Esophagus squamous epithelium (tissue), 5 donors: ENCODE measurements at places on chromosomes 2 and 18. TPM values are rescaled to one million over a fixed set of nuclear protein-coding genes. Genes with fewer than 3 reads are reported as not detected.

- H3K4me3 ChIP-seq, result no peak overlapping the region
- H3K27me3 ChIP-seq, result peaks cover 38% of the 10 kb centered on the region
- H3K36me3 ChIP-seq, result no peaks in the 10 kb centered on the region
- no peak overlapping the region for H3K27ac ChIP-seq
- no peak for DNase-seq
These were observed 514 bp downstream of the PAX8 start for GRCh38 chr2:113278073-113278741.

- no peak overlapping the region for H3K27ac ChIP-seq
- no peak for DNase-seq
- no peak overlapping the region for H3K4me3 ChIP-seq
- peaks cover 29% of the 10 kb centered on the region for H3K4me1 ChIP-seq
- H3K27me3 ChIP-seq, result no peaks in the 10 kb centered on the region
These were observed 17.0 kb upstream of the CHRNA1 start for GRCh38 chr2:174781298-174781697.

DNA sequence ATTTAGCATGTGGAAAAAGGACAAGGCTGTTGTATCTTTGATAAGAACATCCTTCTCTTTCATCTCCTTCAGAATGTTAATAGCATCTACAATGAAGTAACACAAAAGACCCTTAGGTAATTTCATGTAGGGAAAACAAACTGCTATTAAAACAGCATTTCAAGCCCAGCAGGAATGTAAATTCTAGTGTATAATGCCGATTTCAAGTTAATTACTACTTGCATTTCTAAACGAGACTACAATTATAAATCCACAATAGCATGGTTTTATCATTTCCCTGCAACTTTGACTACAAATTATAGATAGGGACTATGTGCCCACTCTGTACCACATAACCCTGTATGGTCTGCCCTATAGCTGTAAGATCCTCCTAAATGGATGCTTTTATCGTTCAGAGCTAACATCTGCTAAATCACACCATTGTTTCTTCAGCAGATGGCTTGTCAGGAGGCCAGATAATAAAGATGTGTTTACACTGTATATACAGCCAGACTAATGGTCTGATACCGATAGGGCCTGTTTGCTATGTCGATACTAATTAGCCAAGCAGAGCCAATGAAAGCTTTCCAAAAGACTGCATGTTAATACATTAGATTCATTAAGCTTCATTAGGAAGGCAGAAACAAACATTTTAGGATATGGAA, 51.9 kb downstream of the LRPPRC start:
- H3K27ac ChIP-seq, result no peak overlapping the region

Gene PLB1
- 2.6 TPM for total RNA-seq

DNA sequence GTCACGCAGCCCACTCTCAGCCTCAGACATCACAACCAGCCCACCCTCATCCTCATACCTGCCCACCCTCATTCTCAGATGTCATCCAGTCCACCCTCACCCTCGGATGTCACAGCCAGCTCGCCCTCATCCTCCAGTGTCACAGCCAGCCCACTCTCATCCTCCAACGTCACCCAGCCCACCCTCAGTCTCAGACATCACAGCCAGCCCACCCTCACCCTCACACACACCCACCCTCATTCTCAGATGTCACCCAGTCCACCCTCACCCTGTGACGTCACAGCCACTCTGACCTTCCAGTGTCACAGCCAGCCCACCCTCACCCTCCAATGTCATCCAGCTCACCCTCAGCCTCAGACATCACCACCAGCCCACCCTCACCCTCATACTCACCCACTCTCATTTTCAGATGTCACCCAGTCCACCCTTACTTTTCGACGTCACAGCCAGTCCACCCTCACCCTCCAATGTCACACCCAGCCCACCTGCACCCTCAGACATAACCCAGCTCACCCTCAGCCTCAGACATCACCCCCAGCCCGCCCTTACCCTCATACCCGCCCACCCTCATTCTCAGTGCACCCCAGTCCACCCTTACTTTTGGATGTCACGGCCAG, 100.3 kb downstream of the LOXHD1 start:
- H3K27ac ChIP-seq, result no peak overlapping the region
- no peaks in the 10 kb centered on the region for H3K36me3 ChIP-seq
- no peaks in the 10 kb centered on the region for H3K4me1 ChIP-seq
- no peak for DNase-seq
- no peak overlapping the region for H3K4me3 ChIP-seq
- H3K27me3 ChIP-seq, result no peaks in the 10 kb centered on the region

Gene XDH
- total RNA-seq, result 44.0 TPM

DNA sequence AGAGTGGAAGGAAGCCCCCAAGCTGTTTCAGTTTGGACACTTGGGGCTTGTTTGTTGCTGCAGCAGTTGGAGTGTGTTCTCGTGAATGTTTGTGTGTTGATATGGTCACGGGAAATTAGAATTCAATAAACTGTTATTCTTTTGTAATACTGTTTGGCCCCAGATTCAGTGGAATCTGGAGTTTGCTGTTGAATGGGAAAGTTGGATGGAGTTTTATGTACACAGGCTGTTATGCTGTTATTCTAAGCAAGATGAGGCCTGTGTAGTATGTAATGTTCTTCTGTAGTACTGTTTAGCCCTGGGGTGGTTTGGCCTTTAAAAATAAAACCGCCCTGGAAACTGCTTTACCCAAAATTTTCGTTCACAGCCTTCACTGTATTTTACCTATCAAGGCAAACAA, 810.4 kb upstream of the HS6ST1 start:
- no peak overlapping the region for H3K4me3 ChIP-seq
- H3K36me3 ChIP-seq, result no peaks in the 10 kb centered on the region
- no peaks in the 10 kb centered on the region for H3K27me3 ChIP-seq
- no peak for DNase-seq
- peaks cover 3% of the 10 kb centered on the region for H3K4me1 ChIP-seq
- no peak overlapping the region for H3K27ac ChIP-seq

DNA sequence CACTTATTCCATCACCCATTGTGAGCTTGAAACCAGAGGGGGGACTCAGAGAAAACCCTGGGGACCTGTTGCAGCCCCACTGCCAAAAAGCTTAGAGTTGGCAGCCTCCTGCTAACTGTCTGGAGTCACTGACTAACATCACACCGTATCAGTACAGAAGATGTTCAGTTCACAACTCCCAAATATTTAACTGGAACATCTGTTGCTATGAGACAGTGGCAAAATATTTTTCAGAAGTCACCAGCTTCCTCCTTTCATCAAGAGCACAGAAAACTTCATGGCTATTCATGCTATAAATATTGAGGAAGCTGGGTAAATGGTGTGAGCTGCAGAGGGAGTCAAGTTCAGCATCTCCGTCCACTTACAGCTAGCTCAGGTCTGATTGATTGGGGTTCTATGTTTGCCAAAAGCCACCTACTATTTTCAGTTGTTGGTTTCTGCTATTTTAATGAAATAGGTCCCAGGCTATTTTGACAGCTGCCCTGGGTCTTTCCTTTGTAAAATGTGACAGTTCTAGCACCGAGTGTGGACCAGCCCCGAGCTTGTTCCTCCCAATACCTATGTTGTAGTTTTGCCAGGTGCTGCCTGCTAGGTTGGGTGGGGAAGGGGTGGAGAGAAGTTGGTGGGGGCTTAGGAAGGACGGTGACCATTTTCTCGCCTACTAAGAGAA, 9.8 kb downstream of the TUBB6 start:
- H3K4me1 ChIP-seq, result peaks cover 29% of the 10 kb centered on the region
- no peak overlapping the region for H3K4me3 ChIP-seq
- DNase-seq, result no peak
- H3K36me3 ChIP-seq, result no peaks in the 10 kb centered on the region
- H3K27me3 ChIP-seq, result no peaks in the 10 kb centered on the region

- H3K27ac ChIP-seq, result no peak overlapping the region
- H3K4me1 ChIP-seq, result no peaks in the 10 kb centered on the region
- no peak overlapping the region for H3K4me3 ChIP-seq
- no peaks in the 10 kb centered on the region for H3K36me3 ChIP-seq
These were observed 331.1 kb upstream of the SLC14A2 start for GRCh38 chr18:45284174-45284573.

GRCh38 chr18:65439188-65439587, 311.6 kb upstream of the CDH7 start:
- no peak for DNase-seq
- H3K36me3 ChIP-seq, result no peaks in the 10 kb centered on the region
- H3K27ac ChIP-seq, result no peak overlapping the region

Gene ARL4C
- total RNA-seq, result 19.9 TPM

- no peaks in the 10 kb centered on the region for H3K36me3 ChIP-seq
- H3K27me3 ChIP-seq, result no peaks in the 10 kb centered on the region
- no peak overlapping the region for H3K4me3 ChIP-seq
- DNase-seq, result no peak
- H3K4me1 ChIP-seq, result no peaks in the 10 kb centered on the region
These were observed 656 bp downstream of the LRRTM4 start for GRCh38 chr2:77521548-77521891.

Gene EFHD1
- 10.1 TPM for total RNA-seq

Gene ZNF804A
- not detected for total RNA-seq
